AG10803 (cell line): ENCODE measurements at places on chromosomes 7 and 10.

DNA sequence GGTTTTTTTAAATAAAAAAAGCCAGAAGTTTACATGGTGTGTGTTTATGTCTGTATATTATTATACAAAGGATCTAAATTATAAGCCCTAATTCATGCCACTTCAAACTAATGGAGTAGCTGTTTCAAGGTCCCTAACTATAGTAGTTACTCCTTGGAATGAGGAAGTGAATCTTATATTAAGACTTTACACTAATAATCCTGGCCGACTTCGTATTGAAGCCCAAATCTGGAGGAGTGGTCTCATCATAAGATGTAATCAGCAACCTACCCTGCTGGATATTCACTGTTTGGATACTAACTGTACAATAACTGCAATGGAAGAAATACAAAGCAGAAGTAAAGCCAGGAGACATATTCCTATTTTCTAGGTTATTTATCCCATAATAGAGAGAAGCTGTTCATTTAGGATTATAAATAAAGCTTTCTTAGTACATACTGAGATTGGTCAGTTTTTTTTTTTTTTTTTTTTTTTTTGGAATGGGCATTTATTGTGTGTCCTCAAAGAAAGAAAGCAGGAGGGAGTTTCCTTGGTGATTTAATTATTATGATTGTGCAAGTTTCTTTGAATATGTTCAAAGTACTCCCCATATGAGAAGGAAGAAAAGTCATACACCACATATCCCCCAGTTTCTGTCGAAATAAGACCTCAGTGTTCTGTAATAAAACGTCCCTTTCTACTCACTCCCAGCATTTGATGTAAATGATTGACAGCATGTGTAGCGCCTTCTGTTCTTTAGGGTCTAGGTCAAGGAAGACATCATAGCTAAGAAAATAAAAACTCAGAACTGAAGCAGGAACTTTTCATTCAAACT, 397.8 kb downstream of the EXOC4 start:
- DNase-seq, result peak; percentile 50

DNA sequence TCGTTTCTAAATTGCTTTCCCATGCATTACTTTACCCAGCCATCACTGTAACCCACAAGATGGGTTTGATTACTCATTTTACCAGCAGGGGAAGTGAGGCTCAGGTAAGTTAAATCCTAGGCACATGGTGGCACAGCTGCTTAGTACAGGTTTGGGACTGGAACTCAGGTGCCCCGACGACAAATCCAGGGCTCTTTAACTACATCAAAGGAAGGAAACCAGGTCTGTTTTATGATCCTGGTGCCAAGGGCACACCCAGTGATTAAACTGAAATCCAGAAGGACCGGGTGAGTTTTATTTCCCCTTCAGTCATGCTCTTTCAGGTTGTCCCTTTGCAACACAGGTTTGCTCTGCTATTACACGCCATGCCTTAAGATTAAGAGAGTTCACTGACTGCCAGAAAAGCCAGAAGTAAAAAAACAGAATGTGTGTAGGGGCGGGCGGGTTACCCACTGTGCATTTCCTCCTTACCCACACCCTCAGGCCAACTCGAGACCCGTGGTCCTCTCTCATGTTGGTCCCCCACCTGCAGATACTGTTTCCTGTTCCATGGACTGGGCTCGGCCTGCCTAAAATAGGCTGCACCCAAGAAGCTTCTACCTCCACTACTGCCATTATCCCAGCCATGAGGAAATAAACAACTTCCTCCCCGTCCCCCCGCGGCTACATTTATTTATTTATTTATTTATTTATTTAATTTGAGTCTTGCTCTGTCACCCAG, 55.1 kb upstream of the KDM7A start:
- DNase-seq, result no peak

DNA sequence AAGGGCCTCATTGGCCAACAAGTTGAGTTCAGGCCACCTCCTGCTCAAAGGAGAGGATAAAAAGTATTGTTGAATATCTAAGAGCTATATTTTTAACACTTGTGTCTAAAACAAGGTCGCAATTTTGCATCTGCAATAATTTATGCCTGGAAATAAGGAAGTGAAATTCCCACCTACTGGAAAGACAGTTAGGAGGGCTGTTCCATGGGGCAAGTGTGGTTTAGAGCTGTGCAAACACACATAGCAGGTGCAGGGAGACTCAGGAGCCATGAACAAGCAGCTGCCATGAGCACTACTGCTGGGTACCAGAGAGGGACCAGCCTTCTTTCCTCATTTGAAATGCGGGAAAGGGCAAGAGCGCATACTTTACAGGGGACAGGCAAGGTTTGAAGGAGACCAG, 35.5 kb upstream of the IKZF1 start:
- DNase-seq, result no peak

DNA sequence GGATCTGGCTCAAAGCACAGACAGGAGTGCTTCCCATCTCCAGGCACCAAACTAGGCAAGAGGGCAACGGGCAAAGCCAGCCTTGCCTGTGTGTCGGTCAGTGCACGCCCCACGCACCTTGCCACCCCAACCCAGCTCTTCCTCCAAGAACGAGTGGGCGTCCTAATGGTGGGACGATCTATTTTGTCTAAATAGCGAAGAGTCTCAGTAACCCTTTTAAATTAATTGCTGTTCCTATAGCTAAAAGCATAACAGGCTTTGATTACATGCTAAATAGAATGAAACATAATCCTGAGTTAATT, 12.2 kb downstream of the EN2 start:
- DNase-seq, result no peak

GRCh38 chr10:49174926-49175500, 13.2 kb downstream of the TMEM273 start:
- DNase-seq, result no peak

GRCh38 chr10:12589291-12589690, 239.9 kb downstream of the CAMK1D start:
- no peak for DNase-seq

DNA sequence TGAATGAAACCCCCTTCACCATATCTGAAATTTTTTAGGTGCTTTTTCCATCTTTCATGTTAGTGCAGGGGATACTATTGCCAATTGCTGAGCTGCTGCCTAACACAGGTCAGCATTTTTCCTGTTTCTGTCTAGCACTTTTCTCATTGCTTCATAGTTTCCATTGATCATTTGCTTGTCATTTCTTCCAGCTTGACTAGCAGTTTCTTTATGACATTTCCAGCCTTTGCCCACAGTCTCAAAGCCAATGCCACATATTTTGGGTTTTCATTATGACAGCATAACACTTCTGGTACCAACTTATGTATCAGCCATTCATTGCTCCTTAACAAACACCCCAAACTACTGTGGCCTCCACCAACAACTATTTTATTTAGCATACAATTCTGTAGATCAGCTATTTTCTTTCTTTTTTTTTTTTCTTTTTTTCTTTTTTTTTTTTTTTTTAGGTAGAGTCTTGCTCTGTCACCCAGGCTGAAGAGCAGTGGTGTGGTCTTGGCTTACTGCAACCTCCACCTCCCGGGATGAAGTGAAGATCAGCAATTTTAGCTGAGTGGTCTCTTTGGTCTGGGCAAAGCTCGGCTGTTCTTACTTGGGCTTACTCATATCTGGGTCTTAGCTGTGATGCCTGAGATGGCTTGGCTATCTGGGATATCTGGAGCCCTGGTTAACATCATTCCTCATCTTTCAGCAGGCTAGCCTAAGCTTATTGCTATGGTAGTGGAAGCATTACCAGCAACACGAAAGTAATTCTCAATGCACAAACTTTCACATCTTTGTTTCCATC, 102.3 kb downstream of the EPC1 start:
- no peak for DNase-seq

- no peak for DNase-seq
Measured at GRCh38 chr7:158584407-158584806, 3.2 kb downstream of the PTPRN2 start.

GRCh38 chr10:119199231-119199992, 8.0 kb upstream of the GRK5 start:
- DNase-seq, result peak; percentile 86

- DNase-seq, result no peak
Measured at GRCh38 chr10:91197127-91197526, 23.3 kb upstream of the PCGF5 start.

- no peak for DNase-seq
Measured at GRCh38 chr7:23098460-23098859, 7.1 kb upstream of the KLHL7 start.

DNA sequence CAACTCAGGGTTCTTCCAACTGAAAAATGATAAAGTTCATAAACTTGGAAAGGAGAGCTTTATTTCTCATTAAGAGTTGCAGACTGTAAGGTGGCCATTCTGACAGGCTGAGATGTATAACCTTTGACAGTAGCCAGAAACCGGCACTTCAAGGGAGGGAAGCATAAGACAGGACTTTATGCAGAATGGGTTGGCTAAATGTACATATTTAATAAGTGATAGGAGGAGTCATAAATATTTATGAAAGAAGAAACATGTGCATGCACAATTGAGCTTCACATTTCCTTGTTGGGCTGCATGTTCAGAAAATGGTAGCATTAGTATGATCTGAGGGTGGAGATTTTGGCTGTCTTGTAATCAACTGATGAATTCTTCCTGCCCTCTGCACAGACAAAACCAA, 57.1 kb upstream of the ICA1 start:
- no peak for DNase-seq

- DNase-seq, result no peak
Measured at GRCh38 chr10:119306514-119306951, 99.2 kb downstream of the GRK5 start.

- peak; percentile 15 for DNase-seq
Measured at GRCh38 chr10:24561453-24561852, 162.2 kb downstream of the ARHGAP21 start.

- DNase-seq, result no peak
Measured at GRCh38 chr10:116215651-116216050, 57.4 kb downstream of the GFRA1 start.

DNA sequence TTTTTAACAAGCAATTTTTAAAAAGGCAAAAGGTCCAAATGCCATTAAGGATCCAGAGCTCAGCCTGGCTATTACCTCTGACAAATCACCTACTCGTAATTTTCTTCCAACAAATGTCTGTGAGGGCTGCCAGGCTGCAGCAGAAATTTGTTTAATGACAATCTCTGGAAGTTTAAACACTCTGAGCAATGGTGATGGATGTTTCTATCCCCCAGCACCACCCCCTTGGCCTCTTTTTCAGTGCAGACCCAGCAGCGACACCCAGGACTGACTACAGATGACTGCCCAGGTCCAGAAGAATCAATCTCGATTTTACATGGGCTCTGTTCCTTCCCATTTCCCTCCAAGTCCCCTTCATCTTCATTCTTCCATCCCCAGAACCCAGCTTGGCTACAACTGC, 201.4 kb upstream of the AOAH start:
- DNase-seq, result no peak

DNA sequence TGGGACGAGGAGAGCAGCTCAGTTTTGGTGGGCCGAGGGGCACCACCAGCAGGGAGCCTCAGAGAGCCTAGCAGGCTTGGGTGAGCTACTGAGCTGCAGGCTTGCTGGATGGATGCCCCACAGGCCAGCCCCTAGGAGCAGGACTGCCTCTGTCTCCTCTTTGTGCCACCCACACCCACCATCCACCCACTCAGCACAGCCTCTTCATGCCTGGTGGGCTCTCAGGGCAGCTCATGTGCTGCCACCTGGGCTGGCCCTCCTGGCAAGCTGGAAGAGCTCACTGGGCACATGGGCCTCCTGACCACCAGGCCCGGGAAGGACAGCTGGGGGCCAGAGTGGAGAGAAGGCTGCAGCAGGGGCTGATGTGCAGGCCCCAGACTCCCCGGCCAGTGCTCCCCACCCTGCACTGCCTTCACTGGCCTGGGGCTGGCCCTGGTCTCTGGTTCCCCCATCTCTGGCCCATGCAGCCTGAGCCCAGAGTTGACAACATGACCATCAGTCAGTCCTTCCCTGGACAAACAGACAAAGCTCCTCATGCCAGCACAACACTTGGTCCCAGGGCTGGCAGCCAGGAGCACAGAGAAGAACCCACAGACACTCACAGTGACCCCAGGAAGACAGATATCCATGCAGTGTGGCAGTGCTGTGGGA, 8.2 kb downstream of the RASGEF1A start:
- no peak for DNase-seq

DNA sequence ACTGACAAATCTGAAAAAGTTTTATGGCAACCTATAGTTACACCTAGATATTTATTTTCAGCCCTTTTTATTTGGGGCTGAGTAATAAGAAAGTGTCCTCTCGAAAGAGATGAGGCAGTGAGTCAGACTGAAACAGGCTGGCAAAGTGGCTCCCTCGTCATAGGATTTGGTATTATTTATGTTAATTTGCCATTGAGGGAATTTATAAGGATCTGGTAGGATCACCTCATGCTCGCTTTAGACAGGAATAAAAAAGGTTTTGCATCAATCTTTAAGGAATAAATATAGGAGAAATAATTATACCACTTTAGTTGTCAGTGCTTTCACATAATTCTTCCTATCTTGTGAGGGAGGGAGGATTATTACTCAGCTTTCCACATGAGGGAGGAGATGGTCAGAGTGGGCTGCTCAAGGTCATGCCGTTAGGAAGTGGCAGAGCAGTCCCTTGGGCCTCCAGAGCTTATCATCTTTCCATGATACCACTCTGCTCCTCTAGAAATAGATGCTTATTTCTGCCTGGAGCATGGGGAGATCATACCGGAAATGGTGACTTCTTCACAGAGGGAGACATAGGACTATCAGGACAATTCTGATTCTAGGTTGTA, 356.8 kb downstream of the GPR158 start:
- DNase-seq, result no peak

- no peak for DNase-seq
Measured at GRCh38 chr10:35299016-35299415, 37.3 kb upstream of the CCNY start.

GRCh38 chr10:606762-607544, 82.5 kb downstream of the DIP2C start:
- peak; percentile 50 for DNase-seq

GRCh38 chr7:78074713-78075112, 276.1 kb downstream of the PHTF2 start:
- DNase-seq, result no peak

DNA sequence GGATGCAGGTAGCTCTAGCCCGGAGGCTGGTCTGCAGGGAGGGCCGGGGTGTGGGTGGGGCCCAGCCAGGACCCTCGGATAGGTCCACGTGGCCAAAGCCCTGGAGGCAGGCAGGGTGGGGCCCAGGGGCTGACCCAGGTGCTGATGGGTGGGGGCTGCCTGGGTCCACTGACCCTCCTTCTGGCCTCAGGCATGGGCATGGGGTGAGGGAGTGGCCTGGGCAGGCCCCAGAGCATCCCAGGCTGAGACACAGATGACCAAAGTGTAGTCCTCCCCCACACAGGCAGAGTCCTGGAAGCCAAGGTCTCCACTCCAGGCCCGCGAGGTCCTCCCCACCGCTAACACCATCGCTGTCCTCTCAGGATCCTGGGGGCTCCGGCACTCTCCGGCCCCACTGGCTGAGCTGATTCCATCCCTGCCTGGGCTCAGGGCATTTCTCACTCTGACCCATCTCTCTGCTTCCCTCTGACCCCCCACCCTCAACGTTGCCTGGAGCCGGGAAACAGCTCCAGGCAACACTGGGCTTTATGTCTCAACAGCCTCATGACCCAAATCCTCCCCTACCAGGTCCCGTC, 20.7 kb upstream of the PPP2R2D start:
- DNase-seq, result no peak
